ENCODE measurements at places on chromosomes 3 and 15.

- no peak for DNase-seq
Measured at GRCh38 chr15:60350108-60350507, 47.7 kb downstream of the ANXA2 start.

- DNase-seq, result no peak
Measured at GRCh38 chr3:197356741-197357140, 58.3 kb upstream of the DLG1 start.

DNA sequence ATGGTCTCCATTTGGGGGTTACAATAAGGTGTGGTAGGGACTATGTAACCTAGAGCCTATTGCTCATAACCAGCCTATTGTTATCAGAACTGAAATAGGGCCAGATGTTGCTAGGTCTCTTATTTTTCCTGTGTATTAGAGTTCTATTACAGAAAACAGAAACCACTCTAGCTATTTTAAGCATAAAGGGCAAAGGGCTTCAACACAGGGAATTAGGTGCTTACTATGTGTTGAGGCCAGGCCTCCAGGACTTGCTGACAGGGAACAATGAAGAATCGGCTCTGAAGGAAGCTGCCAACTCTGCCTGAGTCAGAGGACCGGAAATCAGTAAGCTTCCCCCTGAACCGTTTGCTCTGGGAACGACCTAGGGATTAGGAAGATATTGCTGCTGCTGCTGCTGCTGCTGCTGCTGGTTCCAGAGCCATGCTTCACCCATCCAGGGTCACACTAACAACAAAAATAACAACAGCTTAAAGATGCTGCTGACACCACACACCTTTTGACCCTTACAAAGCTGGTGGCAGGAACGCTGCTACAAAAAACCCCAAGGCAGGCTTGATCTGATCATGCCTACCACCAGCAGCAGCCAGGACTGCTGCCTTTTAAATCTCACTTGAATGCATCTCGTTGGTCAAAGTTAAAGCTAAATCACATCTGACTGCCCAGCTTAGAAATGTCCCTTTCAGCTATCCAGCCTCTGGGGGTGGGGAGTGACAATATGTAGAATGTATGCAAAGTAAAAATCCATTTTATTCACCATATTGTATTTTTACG lies 276.9 kb upstream of the IL12A start:
- DNase-seq, result no peak

DNA sequence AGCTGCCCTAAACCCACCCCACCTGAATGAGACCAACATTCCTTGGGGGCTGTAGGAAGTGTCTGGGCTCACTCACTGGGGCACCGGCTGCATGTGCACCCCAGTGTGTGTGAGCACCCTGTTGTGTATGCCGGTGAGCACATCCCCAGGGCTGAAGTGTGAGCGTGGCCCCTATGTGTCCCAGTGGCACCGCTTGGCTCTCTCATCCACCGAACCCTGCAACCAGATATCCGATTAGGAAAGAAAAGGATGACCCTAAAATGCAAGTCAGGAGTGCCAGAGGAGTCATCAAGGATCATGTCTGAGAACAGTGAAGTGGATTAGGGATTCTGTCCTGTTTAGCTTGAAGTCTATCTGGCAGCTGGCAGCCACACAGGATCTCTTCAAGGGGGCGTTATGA lies 84.0 kb upstream of the ALDH1L1 start:
- DNase-seq, result no peak

DNA sequence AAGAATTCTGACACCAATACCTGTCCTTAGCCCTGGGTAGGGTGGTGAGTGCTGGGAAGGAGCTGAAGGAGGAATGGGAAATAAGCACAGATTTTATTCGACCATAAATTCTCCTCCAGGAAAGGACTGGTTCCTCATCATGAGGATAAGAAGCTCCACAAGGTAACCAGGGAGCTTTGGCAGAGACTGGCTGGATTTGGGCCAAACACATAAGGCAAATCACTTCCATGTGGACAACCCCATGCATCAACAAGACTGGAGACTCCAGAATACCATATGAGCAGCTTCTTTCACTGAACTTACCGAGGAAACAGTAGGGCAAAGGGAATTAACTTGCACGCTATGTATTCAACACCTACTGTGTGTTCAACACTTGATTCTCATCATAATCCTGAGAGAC lies 312.5 kb downstream of the NTRK3 start:
- no peak for DNase-seq

DNA sequence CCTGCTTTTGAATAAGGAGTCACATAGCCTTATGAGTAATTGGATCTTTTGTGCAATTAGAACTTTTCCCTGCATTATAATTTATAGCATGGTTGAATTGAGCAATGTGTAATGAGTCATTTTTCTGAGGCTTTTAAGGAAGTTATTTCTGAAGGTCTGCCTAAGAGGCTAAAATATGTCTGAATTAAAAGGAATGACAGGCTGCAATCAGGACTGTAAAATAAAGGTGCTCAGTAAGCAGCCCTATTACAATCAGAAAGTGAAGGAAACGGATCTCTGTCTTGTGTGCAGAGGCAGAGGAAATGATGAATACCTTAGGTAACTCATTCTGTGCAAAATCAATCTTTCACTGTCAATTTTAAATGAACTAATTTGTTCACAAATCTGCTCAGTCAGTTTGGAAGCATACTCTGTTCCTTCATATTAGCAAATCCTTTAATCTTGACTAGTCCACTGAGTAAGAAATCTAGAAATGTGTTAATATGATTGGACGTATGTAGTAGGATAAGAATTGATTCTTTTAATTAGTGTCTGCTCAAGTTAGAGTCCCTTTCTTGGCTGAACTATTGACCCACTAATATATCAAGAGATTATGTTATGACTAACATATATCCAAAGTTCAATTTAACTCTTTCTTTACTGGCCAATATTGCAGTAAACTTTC lies 290.1 kb downstream of the ZIC1 start:
- no peak for DNase-seq
